ENCODE measurements at places on chromosomes 5 and 9.

GRCh38 chr5:168612996-168613395 is 33.8 kb upstream of the PANK3 start:
- no peak for DNase-seq

GRCh38 chr5:96919754-96920197 is 16.1 kb upstream of the LNPEP start:
- DNase-seq: no peak

DNA sequence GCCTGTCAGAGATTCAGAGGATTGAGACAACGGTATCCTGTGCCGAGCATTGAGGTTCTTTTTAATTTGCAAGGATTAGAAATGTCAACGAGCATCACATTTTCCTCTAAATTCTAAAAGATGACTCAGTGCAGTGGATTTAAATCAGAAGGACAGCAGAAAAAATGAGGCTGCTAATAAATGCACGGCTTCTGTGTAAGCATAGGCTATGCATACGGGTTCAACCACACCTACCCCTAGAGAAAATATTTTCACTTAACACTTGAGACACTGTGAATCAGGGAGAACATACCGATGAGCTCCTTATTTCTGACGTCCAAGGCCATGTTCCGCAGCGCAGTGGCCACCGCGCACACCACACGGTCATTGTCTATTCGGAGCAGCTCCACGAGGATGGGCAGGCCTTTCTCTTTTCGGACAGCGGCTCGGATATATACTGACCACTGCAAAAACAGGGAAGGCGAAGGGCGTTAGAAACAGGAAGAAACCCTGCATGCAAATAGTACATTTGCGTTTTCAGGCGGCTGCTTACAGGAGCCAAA is 321.4 kb upstream of the DAP start:
- DNase-seq: no peak

- DNase-seq: no peak
Observed at GRCh38 chr5:80816590-80816989, 143.6 kb upstream of the RASGRF2 start.

- DNase-seq: no peak
Observed at GRCh38 chr9:130186839-130187522, 14.8 kb downstream of the NCS1 start.

Measured in right renal pelvis (tissue), 4 donors.